ENCODE measurements at places on chromosomes 12 and 14. TPM values are rescaled to one million over a fixed set of nuclear protein-coding genes. Genes with fewer than 3 reads are reported as not detected.

LBHD2 gene
- polyA plus RNA-seq = not detected

CLEC6A gene
- polyA plus RNA-seq = not detected

PTPN6 gene
- not detected for polyA plus RNA-seq

TAS2R43 gene
- 1.1 TPM for polyA plus RNA-seq

FBXW8 gene
- 4.9 TPM for polyA plus RNA-seq

MYH6 gene
- not detected for polyA plus RNA-seq

RTN1 gene
- 1,179 TPM for polyA plus RNA-seq

ZFYVE1 gene
- polyA plus RNA-seq = 13.1 TPM

CLEC4C gene
- polyA plus RNA-seq = not detected

LRP1-AS gene
- polyA plus RNA-seq = not detected

CAPZA3 gene
- not detected for polyA plus RNA-seq

ESPL1 gene
- 0.33 TPM for polyA plus RNA-seq

TAS2R20 gene
- polyA plus RNA-seq = 1.9 TPM

IFNG-AS1 gene
- polyA plus RNA-seq = not detected
